ENCODE measurements at places on chromosomes 3 and 15. TPM values are rescaled to one million over a fixed set of nuclear protein-coding genes. Genes with fewer than 3 reads are reported as not detected.

GRCh38 chr3:25423780-25424588 is 4.1 kb upstream of the RARB start:
- H3K36me3 ChIP-seq, result no peaks in the 10 kb centered on the region
- no peaks in the 10 kb centered on the region for H3K4me1 ChIP-seq
- H3K27ac ChIP-seq, result no peak overlapping the region
- no peak overlapping the region for H3K4me3 ChIP-seq
- no peaks in the 10 kb centered on the region for H3K27me3 ChIP-seq

DNA sequence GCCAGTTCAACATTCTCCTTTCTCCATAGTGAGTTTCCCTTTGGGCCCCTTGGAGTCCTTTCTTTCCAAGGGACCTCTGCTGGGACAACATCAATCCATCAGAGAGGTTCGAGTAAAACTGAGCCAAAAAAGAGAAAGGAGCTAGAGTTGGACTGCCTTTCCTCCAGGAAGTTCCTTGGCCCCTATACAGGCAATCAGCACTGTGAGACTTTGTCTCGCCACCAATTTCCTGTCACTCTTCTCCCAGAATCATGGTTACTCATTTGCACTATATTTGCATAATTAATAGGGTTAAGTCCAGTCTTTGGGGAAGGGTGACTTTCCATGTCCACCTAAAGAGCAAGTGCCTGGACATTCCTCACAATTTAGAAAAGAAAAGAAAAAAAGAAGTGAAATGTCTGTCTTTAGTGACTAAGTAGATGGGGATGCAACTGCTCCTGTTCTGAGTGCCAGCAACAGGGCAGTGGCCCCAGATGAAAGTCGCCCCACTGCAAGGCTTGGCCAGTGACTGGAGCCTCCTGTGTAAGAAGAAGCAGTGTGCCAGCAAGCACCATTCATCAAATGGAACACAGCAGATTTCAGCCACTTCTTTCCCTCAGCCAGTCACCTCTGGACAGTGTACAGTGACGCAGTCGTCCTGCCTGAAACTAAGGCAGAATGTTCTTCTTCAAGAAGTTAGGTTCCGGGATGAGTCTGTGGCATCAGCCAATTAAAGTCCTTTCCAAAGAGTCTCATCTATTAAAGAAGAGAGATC is 91.6 kb downstream of the FSIP1 start:
- peaks cover 3% of the 10 kb centered on the region for H3K4me1 ChIP-seq
- no peak for DNase-seq
- H3K4me3 ChIP-seq, result no peak overlapping the region
- no peak overlapping the region for H3K27ac ChIP-seq
- H3K36me3 ChIP-seq, result no peaks in the 10 kb centered on the region

DNA sequence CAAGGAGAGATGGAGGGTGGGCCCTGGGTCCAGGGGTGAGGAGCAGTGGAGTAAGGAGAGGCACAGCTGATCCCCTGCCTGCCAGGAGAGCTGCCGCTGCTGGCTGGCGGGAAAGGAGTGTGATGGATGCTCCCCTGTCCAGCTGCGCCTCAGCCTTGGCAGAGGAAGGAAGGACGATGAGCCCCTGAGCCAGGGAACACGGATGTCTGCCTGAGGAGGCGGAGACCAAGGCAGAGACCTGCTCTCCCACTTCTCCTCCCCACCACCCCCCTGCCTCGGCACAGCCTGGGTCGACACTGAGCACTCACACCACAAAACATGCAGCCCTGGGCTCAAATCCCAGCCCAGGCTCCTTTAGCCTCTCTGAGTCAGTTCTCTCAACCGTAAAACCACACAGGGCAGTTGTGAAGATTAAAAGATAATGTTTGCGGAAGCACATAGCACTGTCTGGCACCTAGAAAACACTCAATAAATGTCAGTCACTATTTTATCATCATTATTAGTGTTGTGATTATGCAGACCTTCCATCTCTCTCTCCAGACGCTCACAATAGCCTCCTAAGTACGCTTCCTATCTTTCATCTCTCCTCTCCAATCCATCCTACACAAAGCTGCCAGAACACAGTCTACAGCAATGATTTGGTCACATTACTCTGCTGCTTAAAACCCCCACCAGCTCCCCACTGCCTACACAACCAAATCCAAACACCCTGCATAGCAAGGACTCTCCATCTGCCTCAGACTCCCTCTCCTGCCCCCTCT is 52.2 kb downstream of the SEMA5B start:
- no peak overlapping the region for H3K27ac ChIP-seq
- no peaks in the 10 kb centered on the region for H3K36me3 ChIP-seq
- H3K4me1 ChIP-seq, result peaks cover 9% of the 10 kb centered on the region
- H3K4me3 ChIP-seq, result no peak overlapping the region
- no peak for DNase-seq

- no peak for DNase-seq
- H3K27me3 ChIP-seq, result no peaks in the 10 kb centered on the region
- no peak overlapping the region for H3K4me3 ChIP-seq
- H3K4me1 ChIP-seq, result no peaks in the 10 kb centered on the region
These were observed 45.2 kb downstream of the CMC1 start for GRCh38 chr3:28286595-28286994.

- no peaks in the 10 kb centered on the region for H3K36me3 ChIP-seq
- no peak overlapping the region for H3K4me3 ChIP-seq
- no peaks in the 10 kb centered on the region for H3K27me3 ChIP-seq
- H3K27ac ChIP-seq, result no peak overlapping the region
- peak; percentile 55 for DNase-seq
These were observed 6.7 kb downstream of the PAQR5 start for GRCh38 chr15:69305204-69305931.

DNA sequence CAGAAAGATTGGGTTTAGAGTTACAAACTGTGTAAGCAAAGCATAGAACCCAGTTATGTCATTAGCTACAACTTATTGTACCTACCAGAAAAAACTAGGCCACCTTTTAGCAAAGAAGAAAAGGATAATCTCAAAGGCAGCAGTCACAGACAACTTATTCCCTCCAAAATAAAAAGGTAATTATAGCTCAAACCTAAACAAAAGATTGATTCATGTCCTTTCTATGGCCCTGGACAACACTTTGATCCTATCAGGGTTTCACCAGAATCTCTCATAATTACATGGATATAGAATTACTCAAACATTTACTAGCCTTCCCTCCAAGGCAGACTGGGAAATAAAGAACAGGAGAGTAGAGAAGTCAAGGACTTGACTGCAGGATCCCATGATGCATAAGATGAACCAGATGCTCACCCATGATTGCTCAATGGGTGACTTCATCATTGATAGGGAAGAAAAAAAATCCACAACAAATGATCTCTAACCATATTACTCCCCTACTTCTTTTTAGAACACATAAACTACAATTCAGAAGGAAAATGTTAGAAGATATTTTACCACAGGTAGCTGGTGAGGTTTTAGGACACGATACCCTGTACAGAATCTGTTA is 17.4 kb downstream of the DET1 start:
- no peaks in the 10 kb centered on the region for H3K36me3 ChIP-seq
- H3K4me3 ChIP-seq, result no peak overlapping the region
- H3K27ac ChIP-seq, result no peak overlapping the region
- no peaks in the 10 kb centered on the region for H3K4me1 ChIP-seq

- H3K27me3 ChIP-seq, result no peaks in the 10 kb centered on the region
- H3K4me3 ChIP-seq, result no peak overlapping the region
- H3K27ac ChIP-seq, result no peak overlapping the region
- no peaks in the 10 kb centered on the region for H3K4me1 ChIP-seq
- H3K36me3 ChIP-seq, result peaks cover 4% of the 10 kb centered on the region
These were observed 8.8 kb upstream of the MUC20 start for GRCh38 chr3:195711813-195712534.

DNA sequence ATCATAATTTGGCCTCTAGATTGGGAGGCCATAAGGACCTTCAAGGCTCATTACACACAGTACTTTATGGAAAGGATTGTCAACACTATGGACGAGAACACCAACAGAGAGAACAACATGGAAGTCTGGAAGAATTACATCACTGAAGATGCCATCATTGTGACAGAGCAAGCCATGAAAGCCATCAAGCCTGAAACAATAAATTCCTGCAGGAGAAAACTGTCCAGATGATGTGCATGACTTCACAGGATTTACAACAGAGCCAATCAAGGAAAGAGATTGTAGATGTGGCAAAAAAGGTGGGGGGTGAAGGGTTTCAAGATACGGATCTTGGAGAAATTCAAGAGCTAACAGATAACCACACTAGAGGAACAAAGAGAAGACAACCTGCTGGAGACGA is 15.9 kb downstream of the IL17RB start:
- no peaks in the 10 kb centered on the region for H3K27me3 ChIP-seq
- H3K4me3 ChIP-seq, result no peak overlapping the region
- H3K36me3 ChIP-seq, result peaks cover 11% of the 10 kb centered on the region
- H3K4me1 ChIP-seq, result no peaks in the 10 kb centered on the region

GRCh38 chr3:58353722-58354553 is 21.2 kb downstream of the PXK start:
- H3K27ac ChIP-seq, result no peak overlapping the region
- no peaks in the 10 kb centered on the region for H3K27me3 ChIP-seq
- DNase-seq, result no peak
- H3K4me3 ChIP-seq, result no peak overlapping the region

GRCh38 chr3:4614070-4614469 is 120.9 kb downstream of the ITPR1 start:
- no peak overlapping the region for H3K27ac ChIP-seq
- no peaks in the 10 kb centered on the region for H3K4me1 ChIP-seq
- no peak for DNase-seq
- no peaks in the 10 kb centered on the region for H3K36me3 ChIP-seq
- H3K27me3 ChIP-seq, result no peaks in the 10 kb centered on the region
- H3K4me3 ChIP-seq, result no peak overlapping the region

- DNase-seq, result no peak
- peak overlapping the region; percentile 63 for H3K4me3 ChIP-seq
- peak overlapping the region; percentile 93 for H3K27ac ChIP-seq
These were observed 540 bp downstream of the CCDC80 start for GRCh38 chr3:112640276-112640929.

DNA sequence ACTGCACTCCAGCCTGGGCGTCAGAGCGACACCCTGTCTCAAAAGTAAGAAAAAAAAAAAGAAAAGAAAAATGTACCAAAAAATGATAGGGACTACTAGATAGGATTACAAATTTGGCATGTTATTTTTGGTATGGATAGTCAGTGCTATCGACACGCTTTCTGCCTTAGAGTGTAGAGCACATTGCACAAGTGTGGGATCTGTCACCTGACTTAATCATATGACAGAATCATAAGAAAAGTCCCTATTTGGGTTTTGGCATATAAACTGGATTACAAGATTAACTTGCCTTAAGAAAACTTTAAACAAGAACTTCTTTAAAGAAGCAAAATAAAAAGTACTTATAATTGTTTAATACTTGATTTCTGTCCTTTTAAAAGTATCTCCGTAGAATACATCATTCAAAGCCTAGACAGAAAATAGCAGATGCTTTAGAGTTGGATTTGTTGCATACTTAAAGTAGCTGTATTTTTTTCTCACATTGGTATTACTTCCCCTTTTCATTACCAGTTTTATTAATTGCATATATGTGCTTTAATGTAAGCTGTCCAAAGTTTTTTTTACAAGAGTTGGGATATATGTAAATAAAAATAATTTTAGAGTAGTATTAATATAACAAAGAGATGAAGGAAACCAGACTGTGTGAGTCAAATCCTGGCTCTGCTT is 7.8 kb downstream of the ATP6V1A start:
- no peak overlapping the region for H3K27ac ChIP-seq
- no peak overlapping the region for H3K4me3 ChIP-seq
- no peaks in the 10 kb centered on the region for H3K36me3 ChIP-seq
- no peaks in the 10 kb centered on the region for H3K27me3 ChIP-seq
- H3K4me1 ChIP-seq, result no peaks in the 10 kb centered on the region

- DNase-seq, result no peak
- no peaks in the 10 kb centered on the region for H3K4me1 ChIP-seq
- H3K27ac ChIP-seq, result no peak overlapping the region
These were observed 154.4 kb downstream of the TUSC7 start for GRCh38 chr3:116863822-116864589.

PIF1 gene
- total RNA-seq, result 0.65 TPM

SERINC4 gene
- not detected for total RNA-seq

NEIL1 gene
- total RNA-seq, result 15.4 TPM

SIDT1 gene
- 3.0 TPM for total RNA-seq
